ENCODE measurements at places on chromosomes 2 and 18. TPM values are rescaled to one million over a fixed set of nuclear protein-coding genes. Genes with fewer than 3 reads are reported as not detected.

- DNase-seq, result no peak
Measured at GRCh38 chr2:198036029-198036879, 231.9 kb downstream of the PLCL1 start.

DNA sequence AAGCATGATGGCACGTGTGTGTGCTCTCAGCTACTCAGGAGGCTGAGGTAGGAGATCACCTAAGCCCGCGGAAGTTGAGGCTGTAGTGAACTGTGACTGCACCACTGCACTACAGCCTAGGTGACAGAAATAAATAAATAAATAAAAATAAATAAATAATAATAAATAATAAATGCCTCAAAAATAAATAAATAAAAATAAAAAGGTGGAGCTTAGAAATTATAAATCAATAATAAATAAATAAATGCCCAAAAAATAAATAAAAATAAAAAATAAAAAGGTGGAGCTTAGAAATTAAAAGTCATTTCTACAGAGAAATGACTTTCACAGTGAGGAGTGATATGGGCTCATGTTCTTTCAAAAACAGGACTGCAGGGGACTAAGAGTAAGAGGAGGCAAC lies 6.0 kb upstream of the MALL start:
- DNase-seq, result no peak

DNA sequence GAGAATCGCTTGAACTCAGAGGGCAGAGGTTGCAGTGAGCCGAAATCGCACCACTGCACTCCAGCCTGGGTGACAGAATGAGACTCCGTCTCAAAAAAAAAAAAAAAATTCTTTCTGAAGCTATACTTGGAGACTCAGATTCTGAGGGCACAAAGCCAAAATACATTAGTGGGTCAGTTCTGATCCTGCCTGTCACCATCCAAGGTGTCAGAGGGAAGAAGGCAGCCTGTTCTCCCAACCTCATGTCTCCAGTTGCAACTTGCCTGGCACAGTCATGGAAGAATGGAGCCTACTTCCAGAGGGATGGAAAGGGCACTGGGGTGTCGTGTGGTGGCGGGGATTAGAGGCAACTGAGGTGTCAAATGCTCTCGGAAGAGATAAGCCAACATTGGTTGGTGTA lies 104.8 kb upstream of the GATA6 start:
- no peak for DNase-seq

DNA sequence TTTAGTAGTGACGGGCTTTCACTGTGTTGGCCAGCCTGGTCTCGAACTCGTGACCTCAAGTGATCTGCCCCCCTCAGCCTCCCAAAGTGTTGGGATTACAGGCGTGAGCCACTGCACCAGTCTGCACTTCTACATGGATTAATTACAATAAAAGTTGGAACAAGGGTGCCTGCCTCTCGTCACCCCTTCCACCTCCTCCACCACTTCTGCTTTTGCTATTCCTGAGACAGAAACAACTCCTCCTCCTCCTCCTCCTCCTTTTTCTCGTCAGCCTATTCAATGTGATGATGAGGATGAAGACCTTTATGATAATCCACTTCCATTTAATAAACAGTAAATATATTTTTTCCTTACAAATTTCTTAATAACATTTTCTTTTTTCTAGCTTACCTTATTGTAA lies 35.2 kb downstream of the SRBD1 start:
- DNase-seq, result no peak

- DNase-seq, result no peak
Measured at GRCh38 chr2:118243031-118243430, 154.8 kb downstream of the INSIG2 start.

DNA sequence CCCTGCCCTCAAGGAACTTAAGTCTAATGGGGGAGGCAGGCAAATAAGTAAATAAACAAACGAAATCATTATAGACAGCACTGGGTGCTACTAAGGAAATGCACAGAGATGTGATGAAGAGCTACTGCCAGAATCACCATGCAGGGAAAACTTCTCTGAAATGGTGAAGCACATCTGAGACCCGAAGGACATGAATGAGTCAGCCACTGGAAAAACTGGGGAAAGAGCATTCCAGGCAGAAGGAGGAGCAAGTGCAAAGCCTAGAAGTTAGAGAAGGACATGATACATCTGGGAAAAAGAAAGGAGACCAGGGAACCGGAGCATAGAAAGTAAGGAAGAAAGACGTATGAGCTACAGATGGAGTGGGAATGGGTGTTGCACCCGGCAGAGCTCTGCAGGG lies 56.8 kb downstream of the TGFA start:
- no peak for DNase-seq

DNA sequence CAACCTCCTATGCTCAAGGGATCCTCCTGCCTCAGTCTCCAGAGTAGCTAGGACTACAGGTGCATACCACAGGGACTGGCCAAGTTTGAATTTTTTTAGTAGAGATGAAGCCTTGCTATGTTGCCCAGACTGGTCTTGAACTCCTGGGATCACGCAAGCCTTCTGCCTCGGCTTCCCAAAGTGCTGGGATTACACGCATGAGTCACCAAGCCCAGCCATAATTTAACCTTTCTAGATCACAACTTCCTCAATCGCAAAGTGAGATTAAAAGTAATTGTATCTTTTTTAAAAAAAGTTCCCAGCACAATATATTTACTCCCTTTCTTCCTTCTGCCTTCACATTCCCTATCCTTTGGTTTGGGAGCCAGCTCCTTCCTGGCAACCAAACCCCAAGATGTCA lies 5.8 kb upstream of the PPP1CB start:
- DNase-seq, result no peak

DNA sequence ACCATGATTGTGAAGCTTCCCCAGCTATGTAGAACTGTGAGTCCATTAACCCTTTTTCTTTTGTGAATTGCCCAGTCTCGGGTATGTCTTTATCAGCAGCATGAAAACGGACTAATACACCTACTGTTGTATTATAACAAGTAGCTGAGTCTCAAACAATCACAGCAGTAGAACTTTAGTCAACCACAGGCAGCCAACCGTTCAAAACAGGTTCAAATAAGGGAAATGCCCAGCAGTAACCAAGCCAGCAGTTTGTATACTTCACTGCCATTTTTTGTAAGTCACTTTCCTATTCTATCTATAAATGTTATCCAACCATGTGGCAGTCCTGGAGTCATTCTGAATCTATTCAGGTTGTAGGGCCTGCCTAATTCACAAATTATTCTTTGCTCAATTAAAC lies 1560.6 kb upstream of the SLC39A10 start:
- no peak for DNase-seq

GRCh38 chr18:63974991-63975390 lies 5.1 kb downstream of the SERPINB8 start:
- peak; percentile 61 for DNase-seq

DNA sequence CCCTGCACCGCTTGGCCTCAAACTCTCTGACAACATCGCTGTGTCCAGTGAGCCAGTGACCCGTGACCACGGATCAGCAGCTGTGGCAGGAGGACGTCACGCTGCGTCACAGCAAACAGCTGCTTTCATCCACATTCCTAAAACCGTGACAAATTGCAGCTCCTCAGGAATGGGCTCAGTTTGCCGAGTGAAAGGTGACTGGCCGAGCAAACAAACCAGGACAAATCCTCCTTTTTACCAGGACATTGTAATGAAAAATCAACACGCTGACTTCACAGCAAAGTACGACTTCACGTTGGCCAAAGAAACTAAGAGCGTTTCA lies 57.6 kb downstream of the PXDN start:
- no peak for DNase-seq

DNA sequence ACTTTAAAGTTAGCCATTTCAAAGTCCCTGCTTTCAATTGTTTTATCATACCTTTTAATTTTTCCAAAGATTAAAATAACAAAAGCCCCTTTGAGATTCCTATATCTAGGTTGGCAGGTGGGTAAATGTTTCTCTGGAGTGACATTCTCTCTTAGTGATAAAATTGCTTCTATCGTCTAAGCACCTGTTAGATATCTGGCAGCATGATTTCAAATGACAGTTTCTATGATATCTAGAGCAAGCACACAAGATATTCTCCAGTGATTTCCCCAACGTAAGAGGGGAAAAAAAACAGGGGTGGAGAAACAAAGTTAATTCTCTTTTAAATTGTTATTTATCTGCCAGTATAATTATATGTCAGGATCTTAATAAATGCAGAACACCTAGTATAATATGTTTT lies 610.2 kb downstream of the DSC3 start:
- no peak for DNase-seq

GRCh38 chr2:195003881-195004471 lies 653.0 kb upstream of the SLC39A10 start:
- DNase-seq, result no peak

DNA sequence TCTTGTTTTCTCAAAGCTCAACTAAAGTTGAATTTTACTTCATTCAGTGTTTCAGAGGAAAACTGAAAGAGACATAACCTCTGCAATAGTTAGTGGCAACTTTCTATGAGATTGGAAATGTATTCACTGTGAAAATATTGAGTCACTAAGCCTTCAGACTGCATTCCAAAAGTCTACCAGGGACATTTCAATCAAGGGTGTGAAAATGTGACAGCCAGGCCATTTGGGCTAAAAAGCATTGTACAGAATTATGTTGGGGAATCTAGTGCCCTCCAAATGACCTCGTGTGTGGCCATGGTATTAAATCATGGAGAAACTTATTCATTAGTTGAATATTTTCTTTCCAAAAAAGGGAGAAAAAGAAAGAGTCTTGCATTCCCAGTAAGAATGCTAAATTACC lies 251.9 kb downstream of the GRB14 start:
- no peak for DNase-seq

GRCh38 chr2:176174824-176175708 lies 13.4 kb upstream of the HOXD1 start:
- DNase-seq, result no peak

- no peak for DNase-seq
Measured at GRCh38 chr2:223894968-223895367, 50.2 kb downstream of the WDFY1 start.

DNA sequence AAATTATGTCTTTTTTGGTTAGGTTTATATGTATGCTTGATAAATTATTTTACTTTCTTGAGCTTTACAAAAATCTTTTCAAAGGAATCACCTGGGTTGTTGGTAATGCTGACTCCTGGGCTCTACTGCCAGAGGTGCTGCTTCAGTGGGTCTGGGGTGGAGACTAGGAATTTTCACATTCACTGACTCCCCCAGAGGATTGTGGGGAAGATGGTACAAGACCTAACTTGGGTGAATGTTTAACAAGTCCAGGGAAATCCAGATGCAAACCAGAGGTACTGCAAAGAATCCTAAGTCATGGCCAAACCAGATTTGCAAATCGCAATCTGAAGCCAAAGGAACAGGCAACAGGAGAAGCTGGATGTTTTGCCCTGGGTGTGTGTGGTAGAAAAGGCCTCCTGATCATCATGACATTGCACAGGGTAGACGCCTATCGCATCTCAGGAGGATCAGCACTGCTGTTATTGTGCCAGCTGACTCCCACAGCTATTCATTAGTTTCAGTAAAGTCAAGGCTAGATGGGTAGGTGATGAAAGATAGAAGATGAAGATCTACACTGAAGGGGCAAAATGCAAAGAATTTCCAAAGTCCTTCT lies 185.2 kb downstream of the BARD1 start:
- DNase-seq, result no peak

LONRF2 gene
- total RNA-seq, result 0.68 TPM

ARHGAP25 gene
- total RNA-seq, result 4.7 TPM

PAX3 gene
- not detected for total RNA-seq

SULT1C4 gene
- total RNA-seq, result 1.7 TPM

DAW1 gene
- not detected for total RNA-seq

POTEF gene
- not detected for total RNA-seq

PARD6G gene
- 2.3 TPM for total RNA-seq

DYTN gene
- not detected for total RNA-seq

CACNB4 gene
- total RNA-seq, result 0.20 TPM

CDC42EP3 gene
- total RNA-seq, result 3.4 TPM

ZNF396 gene
- total RNA-seq, result 1.2 TPM

Measured in left lobe of liver (tissue), 2 donors.